ENCODE measurements at places on chromosomes 5 and 9.

GRCh38 chr9:82600536-82601292 is 462.2 kb downstream of the RASEF start:
- no peak for DNase-seq

DNA sequence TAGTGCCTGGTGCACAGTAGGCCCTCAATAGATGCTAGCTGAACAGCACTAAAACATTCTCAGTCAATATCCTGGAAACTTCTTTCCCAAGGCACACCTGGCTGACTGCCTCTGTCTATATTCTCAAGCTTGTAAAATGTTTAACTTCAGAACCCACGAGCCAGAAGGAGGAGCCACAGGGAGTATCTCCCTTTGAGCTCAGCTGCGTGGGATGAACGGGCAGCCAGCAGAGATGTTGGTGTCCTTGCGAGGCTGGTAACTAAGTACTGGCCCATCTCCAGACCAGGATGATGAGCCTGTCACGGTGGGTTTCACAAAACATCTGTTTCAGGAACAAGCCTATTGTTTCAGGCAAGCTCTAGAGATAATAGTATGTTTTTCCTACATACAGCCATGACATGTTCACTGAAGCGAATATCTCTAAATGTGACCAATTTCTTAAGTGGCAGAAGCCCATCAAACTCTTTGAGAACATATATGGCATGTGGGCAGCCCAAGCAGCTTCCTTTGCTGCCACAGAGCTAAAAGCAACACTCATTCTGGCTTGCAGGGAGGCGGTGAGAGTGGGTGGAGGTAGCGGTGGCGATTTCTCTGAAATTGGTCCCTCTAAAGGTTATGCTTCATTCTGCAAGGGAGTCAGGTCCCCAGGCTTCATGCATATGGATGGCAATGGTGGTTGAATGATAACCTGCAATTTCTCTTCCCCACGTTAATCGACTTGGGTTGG is 206.2 kb downstream of the TTLL11 start:
- no peak for DNase-seq

GRCh38 chr5:53571403-53571802 is 11.0 kb downstream of the NDUFS4 start:
- no peak for DNase-seq

GRCh38 chr9:25260046-25260445 is 418.2 kb downstream of the TUSC1 start:
- no peak for DNase-seq

GRCh38 chr9:136493567-136493971 is 10.7 kb upstream of the SEC16A start:
- DNase-seq = no peak

DNA sequence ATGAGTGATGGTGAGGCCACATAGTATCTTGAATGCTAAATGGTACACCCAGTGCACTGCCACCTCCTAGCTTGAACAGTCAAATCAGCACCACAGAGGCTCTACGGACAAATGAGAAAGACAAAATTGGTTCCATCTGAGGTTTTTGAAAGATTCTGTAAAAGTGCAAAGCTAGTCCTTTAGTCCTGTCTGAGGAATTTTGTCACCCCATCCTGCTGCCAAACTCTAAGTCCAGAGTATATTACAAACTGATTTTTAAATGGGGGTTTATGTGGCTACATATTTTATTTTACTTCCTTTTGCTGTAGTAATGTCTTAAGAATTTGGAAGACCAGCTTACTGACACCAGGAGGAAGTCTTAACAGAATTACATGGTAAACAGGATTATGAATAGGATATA is 7.7 kb downstream of the FREM1 start:
- DNase-seq = no peak

GRCh38 chr5:177319913-177320588 is 8.4 kb upstream of the MXD3 start:
- no peak for DNase-seq

GRCh38 chr5:151068433-151069197 is 12.2 kb downstream of the TNIP1 start:
- DNase-seq = no peak

DNA sequence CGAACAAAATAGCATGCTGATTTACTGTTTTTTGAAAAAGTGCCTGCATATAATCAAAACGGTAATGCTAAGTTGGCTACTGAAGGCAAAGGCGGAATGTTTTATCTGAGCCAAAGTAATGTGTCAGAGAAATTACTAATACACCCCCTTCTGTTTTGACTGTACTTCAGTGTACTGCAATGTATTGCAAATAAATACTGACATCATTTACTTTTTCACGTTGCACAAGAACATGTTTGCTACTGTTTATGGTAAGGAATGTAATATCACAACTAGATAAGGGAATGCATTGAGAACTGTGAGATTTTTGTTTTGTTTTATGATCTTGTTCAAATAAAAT is 813 bp upstream of the AGTPBP1 start:
- DNase-seq = peak; percentile 61

GRCh38 chr9:116174347-116174746 is 20.8 kb downstream of the PAPPA start:
- DNase-seq = no peak

GRCh38 chr9:131407717-131408195 is 13.9 kb downstream of the PRRC2B start:
- no peak for DNase-seq

GRCh38 chr5:176548967-176549444 is at the start of gene CDHR2:
TSS of gene CDHR2 (plus strand) at chr5:176549342. CDS start at chr5:176565353, 16,011 bp downstream.
- no peak for DNase-seq

DNA sequence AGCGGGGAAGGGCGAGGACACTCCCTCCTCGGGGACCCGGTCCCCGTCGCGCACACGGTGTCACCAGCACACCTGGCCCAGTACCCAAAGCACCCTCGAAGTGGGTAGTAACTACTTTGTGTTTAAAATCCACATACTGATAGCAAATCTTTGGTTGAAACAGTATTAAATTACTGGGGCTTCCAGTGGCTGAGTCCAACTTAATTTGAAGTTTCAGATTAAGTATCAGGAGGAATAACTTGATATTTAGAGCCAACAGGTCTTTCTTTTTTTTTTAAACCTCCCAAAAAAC is 615 bp downstream of the ATG10 start:
- no peak for DNase-seq

DNA sequence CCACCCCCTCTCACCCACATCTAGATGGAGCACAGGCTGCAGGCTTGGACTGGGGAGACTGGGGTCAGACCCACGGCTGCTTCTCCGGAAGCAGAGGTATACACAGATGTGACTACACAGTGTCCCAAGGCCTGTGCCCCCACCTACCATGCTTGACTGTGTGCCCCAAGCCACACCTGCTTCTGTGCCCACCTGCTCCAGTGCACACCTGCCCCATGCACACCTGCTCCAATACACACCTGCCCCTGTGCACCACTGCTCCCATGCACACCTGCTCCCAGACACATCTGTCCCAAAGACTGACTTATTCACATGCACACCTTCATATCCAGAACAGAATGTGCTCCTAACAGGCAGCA is 5.5 kb upstream of the COL5A1 start:
- DNase-seq = no peak

DNA sequence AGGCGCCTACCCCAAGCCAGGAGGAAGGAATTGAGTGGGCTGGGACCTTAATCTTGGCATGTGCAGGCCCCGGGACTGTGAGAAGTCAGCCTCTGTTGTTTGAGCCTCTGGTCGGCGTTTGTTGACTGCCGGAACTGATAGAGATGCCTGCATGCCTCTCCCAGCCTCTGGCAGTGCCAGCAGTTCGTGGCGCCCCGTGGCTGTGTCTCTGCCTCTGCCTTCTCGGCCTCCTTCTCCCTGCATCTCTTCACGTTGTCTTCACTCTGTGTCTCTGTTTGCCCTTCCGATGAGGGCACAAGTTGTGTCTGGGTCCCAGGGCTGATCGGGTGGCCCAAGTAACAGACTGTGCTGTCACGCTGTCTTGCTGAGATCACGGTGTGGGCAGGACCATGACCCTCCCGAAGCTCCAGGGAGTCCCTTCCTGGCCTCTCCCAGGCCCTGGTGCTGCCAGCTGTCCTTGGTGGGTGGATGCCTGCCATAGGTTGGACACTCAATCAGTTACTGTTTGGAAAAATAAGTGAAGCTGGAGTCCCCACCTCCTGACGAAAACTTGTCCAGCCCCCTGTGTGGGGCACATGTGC is 133.5 kb upstream of the LPCAT1 start:
- no peak for DNase-seq

DNA sequence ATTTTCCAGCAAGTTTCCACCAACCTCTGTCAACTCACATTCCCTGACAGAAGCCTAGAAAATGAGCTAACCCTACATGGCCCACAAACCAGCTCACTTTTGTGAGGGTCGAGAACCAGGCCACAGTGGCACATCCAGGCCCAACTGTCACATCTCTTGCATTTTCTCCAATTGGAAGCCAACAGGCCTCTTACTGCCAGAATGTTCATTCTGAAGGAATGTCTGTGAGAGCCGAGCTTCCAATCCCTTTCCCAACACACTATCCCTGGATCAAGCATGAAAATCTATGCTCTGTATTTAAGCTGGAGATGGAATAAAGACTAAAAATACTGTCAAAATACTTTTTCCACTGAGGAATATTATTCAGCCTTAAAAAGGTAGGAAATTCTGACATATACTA is 20.0 kb downstream of the MARCHF3 start:
- no peak for DNase-seq

DNA sequence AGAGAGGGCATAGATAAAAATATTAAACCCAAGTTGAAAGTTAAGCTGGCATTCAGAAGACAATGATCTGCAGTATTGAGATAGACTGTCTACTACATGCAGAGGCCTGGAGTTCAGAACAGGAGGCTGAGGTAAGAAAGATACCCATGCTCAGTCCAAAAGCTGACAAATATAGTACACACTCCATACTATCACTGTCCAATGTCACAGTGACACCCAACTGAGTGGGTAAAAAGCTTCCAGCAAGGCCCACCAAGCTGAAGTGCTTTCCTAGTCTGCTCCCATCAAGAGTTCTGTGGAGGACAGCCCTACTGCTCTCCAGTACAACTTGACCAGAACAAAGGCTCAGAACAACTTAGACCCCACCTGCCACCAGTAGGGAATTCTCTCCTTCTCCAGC is 124.9 kb downstream of the SLC12A2 start:
- no peak for DNase-seq

DNA sequence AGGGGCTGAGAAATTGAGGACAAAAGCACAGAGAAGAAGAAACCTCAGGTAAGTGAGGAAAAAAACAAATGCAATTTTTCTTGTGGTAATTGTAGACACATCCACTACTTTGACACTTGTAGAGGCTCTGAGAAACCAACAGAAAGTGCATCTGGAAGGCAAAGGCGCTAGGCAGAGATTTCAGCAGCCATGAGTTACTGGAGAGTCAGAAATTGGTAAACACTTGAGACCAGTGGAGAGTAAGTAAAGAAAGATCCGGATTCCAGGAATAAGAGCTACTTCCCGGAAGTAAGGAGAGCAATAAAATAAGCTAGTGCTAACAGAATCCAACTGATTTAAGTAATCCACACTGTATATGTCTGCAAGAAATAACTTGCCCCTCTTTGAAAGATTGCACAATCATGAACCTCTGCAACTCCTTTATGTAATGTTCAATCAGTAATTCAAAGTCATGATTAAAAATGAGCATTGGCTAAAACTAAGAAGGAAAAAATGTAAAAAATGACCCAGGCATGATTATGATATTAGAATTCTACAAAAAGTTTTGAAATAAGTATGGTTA is 382.1 kb downstream of the CDH18 start:
- DNase-seq = no peak

GRCh38 chr9:129174724-129175514 is 3.1 kb downstream of the IER5L start:
- DNase-seq = peak; percentile 82

DNA sequence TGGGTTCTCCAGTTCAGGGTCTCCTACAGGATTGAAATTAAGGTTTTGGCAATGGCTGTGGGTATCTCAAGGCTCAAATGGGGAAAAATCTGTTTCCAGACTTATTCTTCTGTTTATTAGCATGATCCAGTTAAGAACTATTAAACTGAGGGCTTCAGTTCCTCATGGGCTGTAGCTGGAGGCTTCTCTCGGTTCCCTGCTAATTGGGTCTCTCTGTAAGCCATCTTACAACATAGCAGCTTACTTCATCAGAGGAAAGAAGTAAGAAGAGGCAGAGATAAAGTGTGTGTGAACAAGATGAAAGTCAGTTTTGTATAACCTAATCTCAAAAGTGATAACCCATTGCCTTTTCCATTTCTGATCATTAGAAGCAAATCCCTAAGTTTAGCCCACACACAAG is 391.9 kb downstream of the PSAT1 start:
- DNase-seq = no peak

GRCh38 chr9:94005272-94005901 is 50.2 kb upstream of the BARX1 start:
- DNase-seq = peak; percentile 56

DNA sequence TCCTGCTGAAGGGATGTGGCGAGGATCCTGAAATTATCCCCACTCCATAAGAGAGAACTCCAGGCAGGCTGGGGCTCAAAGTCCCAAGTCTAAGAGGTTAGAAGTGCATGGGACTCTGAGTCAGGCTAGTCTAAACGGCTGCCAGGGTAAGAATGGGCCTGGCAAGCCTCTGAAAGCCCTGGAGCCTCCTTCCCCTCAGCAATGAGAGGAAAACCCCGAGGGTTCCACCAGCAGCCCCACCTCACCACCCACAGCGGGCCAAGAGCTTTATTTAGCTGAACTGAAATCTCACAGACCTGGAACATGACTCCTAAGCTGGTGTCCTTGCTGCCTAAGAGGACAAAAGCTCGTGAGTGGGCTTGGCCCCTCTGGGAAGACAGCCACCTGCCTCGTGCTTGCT is 135.5 kb downstream of the SEC61B start:
- DNase-seq = peak; percentile 92

- DNase-seq = no peak
Observed at GRCh38 chr5:54325610-54326311, 15.4 kb upstream of the ARL15 start.

GRCh38 chr5:128350705-128351104 is 187.3 kb downstream of the FBN2 start:
- DNase-seq = no peak

- no peak for DNase-seq
Observed at GRCh38 chr5:90131383-90132133, 278.0 kb downstream of the CETN3 start.

- DNase-seq = no peak
Observed at GRCh38 chr5:8689773-8690172, 820.8 kb downstream of the MTRR start.

DNA sequence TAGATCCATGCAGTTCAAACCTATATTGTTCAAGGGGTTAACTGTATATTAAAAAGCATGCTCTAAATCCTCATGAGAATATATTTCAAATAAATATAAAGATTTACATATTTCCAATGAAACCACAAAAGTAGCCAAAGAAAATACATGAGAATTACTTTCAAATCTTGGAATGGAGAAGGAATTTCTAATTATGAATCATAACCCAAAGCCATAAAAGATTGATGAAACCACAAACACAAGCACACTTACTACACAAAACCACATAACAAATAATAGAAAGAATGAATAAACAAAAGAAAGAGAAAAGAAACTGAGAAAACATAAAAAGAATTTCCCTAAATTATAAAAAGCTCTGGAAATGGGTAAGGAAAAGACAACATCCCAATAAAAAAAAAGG is 16.0 kb downstream of the ERP44 start:
- DNase-seq = no peak
